ENCODE measurements at places on chromosomes 2 and 18.

GRCh38 chr2:237223201-237223861 is 137.6 kb downstream of the COPS8 start:
- no peak for DNase-seq

GRCh38 chr18:35371412-35372195 is 5.5 kb downstream of the ZNF396 start:
- no peak for DNase-seq

GRCh38 chr18:78637442-78638402 is 341.9 kb upstream of the SALL3 start:
- no peak for DNase-seq

DNA sequence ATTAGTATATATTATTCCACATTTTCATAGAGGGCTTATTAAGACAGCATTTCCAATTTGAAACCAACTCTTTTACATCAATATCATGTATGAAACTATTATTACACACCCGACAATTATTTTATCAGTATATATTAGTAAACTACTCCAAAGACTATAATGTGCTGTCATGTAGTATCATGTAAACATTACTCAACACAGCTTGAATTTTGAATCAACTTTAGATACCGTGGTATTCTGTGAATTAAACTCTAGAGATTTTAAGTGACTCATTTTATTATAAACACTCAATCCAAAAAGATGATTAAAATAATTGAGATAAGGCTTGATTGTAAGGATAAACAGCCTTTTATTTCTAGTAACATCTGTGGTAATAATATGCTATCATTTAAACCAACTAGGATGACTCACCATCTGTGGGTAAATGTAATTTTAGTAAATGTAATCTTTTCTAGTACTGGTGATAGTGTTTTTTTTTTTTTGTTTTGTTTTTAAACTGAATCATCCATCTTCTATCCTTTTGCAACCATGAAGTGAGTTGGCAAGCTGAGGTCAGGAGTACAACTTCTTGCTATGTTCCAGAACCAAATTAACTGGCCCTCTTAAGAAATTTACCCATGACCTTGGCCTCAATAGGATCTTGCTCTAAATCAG is 144.3 kb upstream of the SMAD7 start:
- no peak for DNase-seq

DNA sequence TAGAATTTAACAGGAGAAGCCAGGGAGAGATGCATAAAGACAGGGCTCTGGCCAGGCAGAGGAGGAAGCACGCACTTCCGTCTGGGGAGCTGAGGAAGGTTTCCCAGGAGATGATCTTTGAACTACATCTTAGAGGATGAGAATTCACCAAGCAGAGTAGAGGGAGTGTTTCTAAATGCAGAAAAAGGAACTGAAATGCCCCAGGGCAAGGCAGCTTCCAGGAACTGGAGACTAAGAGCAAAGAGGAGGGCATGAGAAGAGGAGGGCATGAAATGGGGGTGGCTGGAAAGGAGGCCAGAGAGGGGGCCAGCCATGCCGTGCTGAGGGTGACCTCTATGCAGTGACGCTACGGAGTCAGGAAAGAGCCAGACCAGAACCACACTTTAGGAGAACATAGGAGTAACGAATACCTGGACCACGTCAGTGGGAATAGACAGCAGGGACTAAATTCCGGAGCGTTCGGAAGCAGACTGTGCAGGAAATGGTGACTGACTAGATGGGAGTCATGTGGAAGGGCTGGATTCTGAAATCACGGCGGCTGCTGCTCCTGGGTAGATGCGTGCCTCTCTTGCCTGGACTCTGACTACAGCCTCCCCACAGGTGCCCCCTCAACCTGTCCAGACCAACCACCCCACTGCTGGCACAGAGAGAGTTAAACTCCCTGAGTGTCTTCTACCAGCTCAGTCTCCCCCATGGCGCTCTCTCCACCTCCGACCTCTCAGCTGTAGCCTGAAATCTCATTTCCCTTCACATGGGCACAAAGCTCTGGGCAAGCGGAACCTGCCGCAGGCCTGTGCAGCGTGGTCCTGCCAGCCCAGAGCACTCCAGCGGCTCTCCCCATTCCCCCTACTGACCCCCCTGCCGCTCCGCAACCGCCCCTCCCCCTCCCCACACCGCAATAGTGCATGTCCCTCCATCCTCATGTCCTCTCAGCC is 87.0 kb upstream of the RTN4 start:
- no peak for DNase-seq

GRCh38 chr2:89763254-89763580 is 1071.7 kb downstream of the RPIA start:
- no peak for DNase-seq

GRCh38 chr18:42437646-42438045 is 482.6 kb downstream of the PIK3C3 start:
- no peak for DNase-seq

DNA sequence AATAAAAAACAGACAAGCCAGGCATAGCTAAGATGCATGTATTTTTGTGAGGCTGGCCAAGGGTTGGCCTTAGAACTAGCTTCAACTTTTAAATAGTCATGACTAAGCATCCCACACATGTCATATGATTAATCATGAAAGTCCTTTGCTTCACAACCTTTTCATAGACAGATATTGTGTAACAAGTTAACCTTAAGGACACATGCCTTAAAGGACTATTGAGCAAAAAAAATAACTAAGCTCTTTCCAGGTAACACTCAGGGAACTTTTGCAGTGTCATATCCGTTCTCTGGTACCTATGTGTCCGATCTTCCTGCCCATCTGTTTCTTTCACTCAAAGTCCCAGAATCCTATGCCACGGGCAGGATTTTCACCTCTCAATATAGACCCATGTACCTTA is 498.4 kb downstream of the STK39 start:
- no peak for DNase-seq

- DNase-seq, result no peak
Observed at GRCh38 chr18:64097497-64097896, 51.4 kb downstream of the LINC00305 start.

DNA sequence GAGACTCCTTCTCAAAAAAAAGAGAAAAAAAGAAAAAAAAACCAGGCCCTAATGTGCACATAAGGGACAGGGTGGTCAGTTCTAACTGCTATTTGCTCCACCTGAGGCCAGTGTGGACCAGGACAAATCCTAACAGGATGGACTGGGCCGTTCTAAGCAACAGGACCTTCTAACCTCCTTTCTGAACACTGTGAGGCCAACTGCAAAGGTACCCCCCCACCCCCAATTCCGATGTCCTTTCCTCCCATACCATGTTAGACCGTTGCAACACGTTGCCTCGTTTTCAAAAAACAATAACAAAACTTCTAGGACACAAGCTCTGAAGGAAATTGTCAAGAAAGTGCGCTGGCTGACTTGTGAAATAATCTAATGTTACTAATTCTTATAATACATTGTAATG is 1.2 kb downstream of the THAP4 start:
- DNase-seq, result no peak

GRCh38 chr2:142218471-142218870 is 87.7 kb upstream of the LRP1B start:
- DNase-seq, result no peak

DNA sequence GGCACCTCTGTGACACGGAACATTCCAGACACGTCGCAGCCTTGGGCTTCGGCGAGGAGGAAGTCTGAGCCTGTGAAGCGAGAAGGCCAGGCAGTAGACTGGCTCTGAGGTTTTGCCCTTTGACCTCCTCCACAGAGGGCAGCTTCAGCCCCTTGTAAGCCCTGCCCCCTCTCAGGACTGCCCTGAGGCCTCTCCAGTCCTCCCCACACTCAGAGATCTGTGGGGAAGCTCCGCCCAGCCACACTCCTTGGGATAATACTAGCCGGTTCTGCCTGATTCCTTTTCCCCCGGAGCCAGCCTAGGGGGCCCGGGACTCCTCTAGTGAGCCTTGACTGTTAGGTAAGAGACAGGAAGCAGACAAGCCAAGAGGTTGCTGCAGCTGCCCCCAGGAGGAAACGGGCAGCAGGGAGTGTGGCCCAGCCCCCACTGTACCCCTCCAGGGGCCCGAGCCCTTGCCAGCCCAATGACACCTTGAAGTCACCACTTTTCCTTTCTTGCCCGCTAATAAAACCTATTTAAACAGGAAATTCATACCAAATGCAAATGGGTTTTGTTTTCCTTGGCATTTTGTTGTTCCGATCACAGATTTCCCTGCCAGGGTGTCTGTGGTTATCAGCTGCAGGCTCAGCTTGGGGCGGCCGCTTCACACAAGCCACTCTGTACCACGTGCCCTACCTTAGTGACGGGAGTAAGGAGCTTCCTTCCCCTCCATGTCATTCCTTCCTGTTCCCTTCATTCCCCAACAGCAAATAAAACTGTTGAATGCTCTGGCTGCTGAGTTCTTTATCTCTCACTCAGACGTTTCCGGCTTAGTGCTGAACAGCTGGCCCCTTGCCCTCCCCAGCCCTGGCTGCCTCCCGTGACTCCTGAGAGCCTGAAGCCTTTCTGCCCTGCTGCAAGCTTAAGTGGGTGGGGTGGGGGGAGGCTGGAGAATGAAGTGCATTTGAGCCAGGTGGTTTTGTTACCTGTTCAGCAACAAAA is 124.7 kb downstream of the CABLES1 start:
- peak; percentile 51 for DNase-seq

DNA sequence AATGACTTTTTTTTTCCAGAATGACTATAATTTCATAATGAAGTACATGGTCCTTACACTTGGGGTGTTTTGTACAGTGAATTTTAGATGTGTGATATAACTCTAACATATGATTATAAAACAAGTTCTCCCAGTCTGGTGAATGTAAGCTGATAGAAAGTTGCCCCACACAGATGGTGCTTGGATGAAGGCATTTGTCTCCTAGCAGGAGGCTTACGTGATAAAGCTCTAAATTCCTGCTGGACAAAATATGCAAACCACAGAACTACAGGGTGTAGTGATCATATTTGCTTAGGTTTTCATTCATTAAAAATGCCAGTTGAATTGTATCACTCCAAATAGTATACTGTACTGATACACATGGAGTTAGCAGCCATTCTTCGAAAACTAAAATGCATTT is 85.5 kb downstream of the DSC3 start:
- no peak for DNase-seq

- DNase-seq, result no peak
Observed at GRCh38 chr2:207885010-207885409, 115.3 kb upstream of the FZD5 start.

DNA sequence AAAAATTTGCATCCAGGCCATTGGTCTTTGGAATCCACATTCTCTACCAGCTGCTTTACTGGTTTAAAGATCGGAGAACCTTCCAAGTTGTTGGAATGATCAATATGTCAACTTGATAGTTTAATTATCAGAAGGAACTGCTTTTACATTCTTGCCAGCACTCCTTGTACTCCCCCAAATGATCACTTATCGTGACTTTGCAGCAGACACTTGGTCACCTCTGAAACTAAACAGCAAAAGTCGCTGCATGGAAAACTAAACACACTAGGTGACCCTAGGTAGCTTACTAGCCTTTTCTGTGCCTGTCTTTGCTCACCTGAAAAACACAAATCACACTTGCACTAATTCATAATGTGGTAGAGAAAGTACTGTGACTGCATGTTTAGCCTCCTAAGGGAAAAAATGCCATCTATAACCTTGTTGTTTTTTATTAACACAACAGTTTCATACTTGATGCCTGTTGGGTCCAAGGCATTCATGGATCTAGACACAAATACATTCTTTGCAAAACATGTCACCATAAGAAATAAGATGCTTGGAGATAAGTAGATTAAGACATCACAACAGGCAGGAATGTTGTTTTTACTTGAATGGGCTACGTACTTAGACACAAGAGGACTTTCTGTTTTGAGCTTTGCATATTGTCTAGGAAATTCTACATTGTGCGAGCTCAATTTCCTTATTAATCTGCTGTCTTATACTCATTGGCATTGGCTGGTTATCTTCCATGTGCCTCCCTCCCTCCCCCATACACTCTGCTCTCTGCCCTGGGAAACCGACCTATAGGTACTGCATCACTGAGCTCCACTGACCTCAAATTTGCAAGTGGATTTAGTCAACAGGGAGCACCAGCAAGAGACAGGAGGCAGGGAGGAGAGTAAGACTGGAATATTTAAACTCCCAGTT is 219.1 kb upstream of the STK17B start:
- DNase-seq, result no peak

DNA sequence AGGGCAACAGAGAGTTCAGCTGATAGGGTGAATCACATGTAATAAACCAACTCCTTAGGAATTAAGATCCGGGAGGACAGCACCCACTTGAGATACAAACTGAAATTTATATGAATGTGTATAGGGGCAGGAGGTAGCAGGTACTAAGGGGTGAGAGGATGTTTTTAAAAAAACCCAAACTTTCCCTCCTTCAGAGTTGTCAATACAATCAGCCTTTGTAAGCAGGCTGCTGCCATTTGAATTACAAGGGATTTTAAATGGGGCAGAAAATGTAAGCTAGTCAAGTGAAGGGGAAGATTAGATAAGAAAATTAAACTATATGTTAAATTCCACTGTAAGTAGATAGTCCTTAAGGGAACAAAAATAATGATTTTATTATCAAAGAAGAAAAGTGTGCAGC is 1239.7 kb upstream of the CELF4 start:
- no peak for DNase-seq

DNA sequence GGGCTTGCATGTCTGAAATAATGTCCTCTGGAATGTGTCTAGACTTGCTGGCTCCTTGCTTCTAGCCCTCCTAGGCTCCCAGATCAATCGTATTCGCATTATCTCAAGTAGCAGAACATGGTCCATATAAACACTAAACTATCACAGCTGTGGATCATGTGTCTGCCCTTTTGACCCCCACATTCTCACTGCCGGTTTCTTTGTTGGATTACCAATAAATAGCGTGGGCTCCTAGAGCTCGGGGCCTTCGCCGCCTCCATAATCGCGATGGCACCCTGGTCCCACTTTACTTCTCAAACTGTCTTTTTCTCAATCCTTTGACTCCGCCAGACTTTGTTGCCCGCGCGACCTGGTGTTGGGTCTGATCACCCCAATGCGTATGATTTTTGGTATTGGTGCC is 6.3 kb upstream of the SCYGR8 start:
- no peak for DNase-seq

GRCh38 chr2:218397820-218398436 is 1.7 kb upstream of the CTDSP1 start:
- DNase-seq, result no peak

DNA sequence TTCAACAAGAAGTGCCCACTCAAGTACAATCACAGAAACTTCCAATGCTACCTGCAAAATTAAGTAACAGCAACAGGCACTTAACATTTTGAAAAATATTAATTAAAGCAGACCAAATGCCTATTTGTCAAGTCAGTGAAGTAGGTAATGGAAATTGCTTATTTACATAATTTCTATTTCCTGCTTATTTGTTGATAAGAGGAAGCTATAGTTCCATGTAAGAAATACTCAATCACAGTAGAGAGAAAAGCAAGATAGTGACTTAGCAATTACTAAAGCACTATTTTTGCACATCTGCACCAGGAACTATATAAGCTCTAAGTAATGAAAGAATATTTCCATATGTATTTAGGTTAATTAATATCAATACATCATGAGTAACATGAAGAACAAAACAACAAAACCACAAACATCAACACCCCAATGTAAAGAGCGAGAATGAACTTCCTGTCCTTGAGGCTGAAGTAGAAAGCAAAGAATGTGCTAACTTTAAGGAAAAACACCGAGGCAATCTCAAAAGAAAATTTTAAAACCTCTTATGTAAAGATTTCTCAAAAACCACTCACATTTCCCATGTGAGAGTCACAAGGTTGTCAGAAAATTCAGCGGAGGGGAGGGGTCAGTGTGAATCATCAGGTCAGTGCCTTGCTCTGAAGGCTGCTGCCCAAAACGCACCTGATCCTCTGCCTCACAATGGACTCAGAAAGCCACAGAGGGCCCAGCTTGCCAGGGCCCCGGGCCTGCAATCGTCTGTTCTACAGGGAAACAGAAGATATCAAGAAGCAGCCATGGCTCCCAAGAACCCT is 12.5 kb downstream of the NPC1 start:
- no peak for DNase-seq

GRCh38 chr2:142678164-142678563 is 199.3 kb upstream of the KYNU start:
- DNase-seq, result no peak
